Purkinje cell (primary cell): ENCODE measurements at places on chromosomes 13 and 19. TPM values are rescaled to one million over a fixed set of nuclear protein-coding genes. Genes with fewer than 3 reads are reported as not detected.

TMPRSS9 gene
- polyA plus RNA-seq = not detected in 2 replicates

IGFL1 gene
- polyA plus RNA-seq = not detected in 2 replicates

SOX1 gene
- polyA plus RNA-seq = 1.7 and 2.4 TPM in 2 replicates

CCNA1 gene
- 5.6 and 13.0 TPM in 2 replicates for polyA plus RNA-seq

MEIOSIN gene
- polyA plus RNA-seq = not detected in 2 replicates

MUC16 gene
- polyA plus RNA-seq = 0.11 and 0.15 TPM in 2 replicates

WDR87 gene
- not detected in 2 replicates for polyA plus RNA-seq

SULT2B1 gene
- polyA plus RNA-seq = 0.24 and 1.6 TPM in 2 replicates

PIK3R2 gene
- 0.67 and 1.1 TPM in 2 replicates for polyA plus RNA-seq

WDR88 gene
- not detected in 2 replicates for polyA plus RNA-seq

FUT2 gene
- polyA plus RNA-seq = 0.13 and 0.17 TPM in 2 replicates

METTL21C gene
- 21.0 and 24.3 TPM in 2 replicates for polyA plus RNA-seq

C5AR1 gene
- 0.13 TPM in 1 of 2 replicates, not detected in the other for polyA plus RNA-seq

RUBCNL gene
- 28.1 and 42.1 TPM in 2 replicates for polyA plus RNA-seq

ONECUT3 gene
- not detected in 2 replicates for polyA plus RNA-seq

FXYD1 gene
- polyA plus RNA-seq = 6.4 and 8.3 TPM in 2 replicates
